ENCODE measurements at places on chromosomes 2 and 18.
A peak's percentile ranks its signal among the peaks of the same experiment; 100 is the strongest.

GRCh38 chr18:78367996-78368395, 611.6 kb upstream of the SALL3 start:
- DNase-seq, result no peak

GRCh38 chr18:61352059-61352458, 18.8 kb downstream of the CDH20 start:
- DNase-seq, result no peak

GRCh38 chr18:63539904-63540510, 2.2 kb upstream of the SERPINB12 start:
- no peak for DNase-seq

- no peak for DNase-seq
Measured at GRCh38 chr2:48528431-48528830, 1.5 kb upstream of the STON1 start.

DNA sequence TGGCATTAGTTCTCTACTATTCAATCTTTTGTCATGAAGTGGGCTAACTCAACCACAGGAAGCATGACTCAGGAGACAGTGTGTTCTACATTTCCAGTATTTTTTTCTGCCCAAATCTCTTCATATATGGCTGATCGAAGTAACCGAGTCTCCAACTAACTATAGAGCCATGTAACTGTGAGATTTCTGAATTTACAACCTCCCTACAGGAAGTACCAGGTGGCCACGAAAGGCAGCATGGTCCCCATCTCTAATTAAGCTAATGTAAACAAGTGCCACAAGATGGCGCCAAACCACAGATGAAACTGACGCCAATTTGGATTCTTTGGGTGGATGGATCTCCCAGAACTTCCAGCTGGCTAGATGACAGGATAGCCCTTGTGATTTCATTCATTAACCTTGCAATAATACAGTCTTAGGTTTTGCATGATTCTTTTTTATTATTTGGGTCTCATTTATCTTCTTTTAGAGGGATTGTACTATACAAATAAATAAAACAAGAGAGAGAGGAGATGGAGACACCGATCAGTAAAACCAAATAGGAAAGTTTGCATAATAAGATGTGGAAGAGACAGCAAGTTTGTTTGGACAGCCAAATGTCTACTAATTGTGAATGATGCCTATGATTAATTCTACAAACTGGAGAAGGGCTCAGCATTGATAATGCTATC, 18.3 kb upstream of the ARHGAP15 start:
- DNase-seq, result peak; percentile 22

- no peak for DNase-seq
Measured at GRCh38 chr2:1796232-1796930, 52.1 kb upstream of the PXDN start.

DNA sequence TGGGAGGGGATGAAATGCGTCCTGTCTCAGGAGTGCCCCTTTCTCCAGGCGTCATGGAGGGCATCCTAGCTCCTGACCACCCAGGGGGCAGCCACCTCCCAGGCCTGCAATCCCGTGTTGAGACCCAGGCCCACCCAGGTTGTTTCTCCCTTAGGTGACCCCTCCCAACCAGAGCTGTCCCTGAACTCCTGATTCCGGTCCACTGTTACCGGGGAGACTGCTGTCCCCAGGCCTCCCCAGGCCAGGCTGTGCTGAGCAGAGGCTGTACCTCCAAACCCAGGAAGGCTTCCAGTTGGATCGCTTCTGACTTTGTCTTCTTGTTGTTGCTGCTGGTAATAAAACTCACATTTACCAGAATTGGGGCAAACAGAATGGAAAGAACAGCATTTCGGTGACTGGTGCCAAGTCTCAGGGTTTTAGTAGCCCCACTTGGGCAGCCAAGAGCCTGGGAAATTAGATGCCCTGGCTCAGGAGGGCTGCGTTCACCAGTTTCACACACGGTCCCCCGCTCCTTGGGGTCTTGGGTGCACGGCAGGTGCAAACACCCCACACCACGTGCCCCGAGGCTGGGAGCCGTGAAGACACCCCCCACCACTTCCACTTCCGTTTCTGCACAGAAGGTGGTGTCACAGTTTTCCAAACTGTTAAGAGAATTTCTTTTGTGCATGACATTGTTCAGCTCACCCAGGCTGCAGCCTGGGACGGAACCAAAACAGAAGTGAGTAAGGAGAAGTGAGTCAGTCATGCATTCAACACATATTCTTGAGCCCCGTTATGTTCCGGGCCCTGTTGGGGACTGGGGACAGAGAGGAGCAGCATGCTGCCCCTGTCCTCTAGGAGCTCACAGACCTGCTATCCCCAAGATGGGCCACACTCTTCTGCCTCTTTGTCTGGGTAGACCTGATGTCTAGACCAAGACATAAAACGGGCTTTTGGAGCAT, 29.4 kb downstream of the ITM2C start:
- DNase-seq, result no peak

GRCh38 chr18:55585920-55586561, 2.0 kb downstream of the TCF4 start:
- DNase-seq, result no peak

- DNase-seq, result no peak
Measured at GRCh38 chr2:95264624-95265023, 9.6 kb upstream of the PROM2 start.

DNA sequence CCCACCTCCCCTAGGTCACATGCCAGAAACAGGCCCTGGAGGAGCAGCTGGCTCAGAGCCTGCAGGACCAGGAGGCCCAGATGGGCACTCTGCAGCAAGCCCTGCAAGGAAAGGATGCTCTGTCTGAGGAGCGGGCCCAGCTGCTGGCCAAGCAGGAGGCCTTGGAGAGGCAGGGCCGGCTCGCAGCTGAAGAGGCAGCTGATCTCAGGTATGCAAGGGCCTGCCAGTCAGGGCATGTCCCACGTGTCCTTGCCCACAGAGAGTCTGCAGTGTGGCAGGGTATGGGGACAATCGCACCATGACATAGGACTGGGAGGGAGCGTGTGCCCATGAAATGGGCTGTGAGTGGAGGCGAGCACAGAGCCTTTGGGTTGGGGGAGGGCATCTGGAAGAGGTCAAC, 39.9 kb downstream of the CROCC2 start:
- DNase-seq, result no peak

DNA sequence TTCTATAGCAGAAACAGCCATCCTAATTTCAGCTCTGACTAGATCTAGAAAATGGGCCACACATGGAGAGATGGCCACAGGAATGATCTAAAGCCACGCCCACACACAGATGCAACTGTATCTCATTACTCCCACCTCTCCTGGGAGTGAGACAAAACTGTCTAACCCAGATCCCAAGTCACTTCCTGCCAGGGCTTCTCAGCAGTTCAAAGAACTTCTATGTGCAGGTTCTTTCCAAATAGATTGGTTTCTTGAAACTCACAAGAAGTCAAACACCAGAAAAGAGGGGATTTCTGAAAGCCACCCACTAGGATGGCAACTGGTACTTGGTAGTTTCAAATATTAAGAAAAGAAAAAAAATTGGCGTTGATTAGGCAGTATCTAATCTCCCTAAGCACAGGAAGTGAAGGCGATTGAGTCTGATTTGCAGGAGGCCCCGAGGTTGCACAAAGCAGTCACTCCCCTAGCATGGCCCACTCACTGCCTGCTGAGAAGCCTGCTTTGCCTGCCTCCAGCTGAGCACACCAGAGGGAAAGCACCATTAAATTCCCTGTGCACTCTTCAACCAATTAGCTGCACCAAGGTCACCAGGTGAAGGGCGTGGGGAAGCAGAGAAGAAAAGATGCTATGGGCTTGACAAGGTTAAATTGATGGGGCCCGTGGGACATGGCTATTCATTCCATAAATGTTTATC, 51.1 kb downstream of the PAPOLG start:
- no peak for DNase-seq

GRCh38 chr2:210536973-210537650, 19.3 kb upstream of the CPS1 start:
- no peak for DNase-seq

GRCh38 chr2:176291809-176292283, 22.6 kb downstream of the MTX2 start:
- no peak for DNase-seq

DNA sequence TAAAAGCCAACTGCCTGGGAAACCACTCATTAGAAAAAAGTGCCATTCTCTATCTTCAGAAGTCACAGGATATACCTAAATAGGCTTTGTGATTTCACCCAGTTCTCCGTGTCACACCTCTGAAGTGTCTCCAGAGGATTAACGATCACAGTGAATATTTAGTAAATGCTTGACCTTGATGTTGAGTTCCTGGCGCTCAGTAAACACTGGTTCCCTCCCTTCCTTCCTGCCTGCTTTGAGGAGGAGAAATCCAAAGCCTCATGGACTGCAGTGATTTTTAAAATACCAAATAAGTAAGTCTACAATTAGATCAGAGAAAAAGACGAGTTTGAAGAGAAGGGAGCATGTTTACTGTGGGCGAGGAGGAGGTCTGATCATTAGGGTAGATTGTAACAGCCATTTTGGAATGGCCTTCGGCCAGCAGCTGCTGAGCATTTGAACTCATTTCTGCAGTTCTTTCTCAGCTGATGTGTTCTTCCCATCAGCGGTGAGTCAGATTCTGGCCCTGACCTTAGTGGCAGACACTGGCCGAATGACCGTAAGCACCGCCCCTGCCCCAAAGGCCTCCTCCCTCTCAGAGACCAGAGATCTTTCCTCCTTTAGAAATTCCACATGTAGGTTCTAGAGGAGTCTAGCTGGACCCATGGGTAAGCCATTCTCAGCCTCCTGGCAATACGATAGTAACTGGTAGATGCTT, 62.1 kb upstream of the SLC16A14 start:
- DNase-seq, result no peak

DNA sequence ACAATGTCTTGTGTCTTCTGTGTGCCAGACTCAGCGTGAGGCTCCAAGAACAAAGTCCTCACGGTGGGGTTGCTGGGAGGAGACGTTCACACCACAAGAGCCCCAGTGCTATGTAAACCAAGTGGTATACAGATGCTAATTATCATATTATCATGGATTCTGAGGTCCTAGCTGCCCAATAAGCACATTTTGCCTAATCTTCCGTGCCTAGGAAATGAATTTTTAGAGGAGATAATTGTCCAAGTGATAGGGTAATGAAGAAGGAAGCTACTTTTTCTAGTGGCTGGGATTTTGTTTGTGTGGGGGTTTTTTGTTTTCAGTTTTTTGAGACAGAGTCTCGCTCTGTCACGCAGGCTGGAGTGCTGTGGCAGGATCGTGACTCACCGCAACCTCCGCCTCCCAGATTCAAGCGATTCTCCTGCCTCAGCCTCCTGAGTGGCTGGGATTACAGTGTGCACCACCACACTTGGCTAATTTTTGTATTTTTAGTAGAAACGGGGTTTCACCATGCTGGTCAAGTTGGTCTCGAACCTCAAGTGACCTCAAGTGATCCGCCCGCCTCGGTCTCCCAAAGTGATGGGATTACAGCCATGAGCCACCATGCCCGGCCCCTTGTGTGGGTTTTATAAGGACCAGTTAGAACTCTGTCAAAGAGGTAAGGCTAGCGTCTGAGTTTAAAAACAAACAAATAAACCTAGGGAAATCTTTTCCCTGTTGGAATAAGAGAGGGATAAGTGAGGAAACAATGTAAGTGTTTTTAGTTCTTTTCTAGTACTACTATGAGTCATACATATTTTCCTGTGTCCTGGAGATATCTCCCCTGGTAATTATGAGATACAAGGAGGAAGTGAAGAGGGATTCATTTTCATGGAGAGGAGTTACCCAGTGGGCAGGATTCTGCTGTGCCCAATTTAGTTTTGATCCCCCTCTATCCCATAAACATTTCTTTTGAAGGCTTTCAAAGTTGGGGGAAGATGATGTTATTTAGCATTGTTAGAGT, 9.5 kb upstream of the SMAD7 start:
- DNase-seq, result no peak

DNA sequence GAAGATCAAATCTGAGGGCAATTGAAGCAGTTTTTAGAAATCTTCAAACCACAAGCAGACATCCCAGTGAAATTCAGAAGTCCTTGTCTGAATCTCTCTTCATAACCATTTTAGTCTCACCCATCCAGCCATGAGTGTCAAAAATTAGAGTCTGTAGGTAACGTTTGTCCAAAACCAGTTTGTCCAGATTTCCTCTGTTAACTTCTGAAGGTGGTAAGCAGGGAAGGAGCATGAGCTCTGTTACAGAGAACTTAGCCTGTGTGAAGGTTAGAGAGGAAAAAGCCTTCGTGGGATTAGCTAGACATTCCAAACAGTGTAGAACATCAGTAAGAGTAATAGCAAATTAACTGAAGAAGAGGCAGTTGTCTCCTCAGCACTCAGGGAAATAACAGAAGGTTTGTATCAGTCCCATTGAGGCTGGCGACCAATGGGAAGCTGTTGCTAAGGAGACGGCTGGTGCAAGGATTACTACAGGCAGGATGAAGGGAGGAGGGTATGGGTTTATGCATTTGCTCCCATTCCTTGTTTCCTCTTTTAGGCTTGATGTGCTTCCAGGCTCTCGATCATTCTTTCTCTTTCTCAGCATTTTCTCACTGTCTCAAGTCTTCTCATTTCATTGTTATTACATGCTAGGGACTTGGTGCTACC, 8.7 kb upstream of the GPR155 start:
- no peak for DNase-seq

DNA sequence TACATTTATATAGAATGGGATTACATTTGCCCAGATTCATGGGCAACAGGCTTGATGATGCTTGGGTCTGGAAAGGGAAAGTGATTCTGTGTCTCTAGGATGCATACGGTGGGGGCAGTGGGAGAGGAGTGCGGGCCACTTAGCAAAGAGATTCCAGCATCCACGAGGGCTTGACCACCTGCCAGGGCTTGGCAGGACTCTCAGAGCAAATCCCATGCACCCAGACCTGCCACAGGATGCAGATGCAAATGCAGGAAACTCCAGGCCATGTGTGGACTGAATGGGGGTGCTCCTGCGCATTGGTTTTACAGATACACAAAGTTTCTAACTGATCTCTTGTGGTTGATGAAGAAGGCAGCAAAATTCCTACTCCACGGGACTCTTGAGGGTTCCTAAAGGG, 334.7 kb downstream of the CYRIA start:
- DNase-seq, result no peak

GRCh38 chr2:104772996-104773395, 80.9 kb upstream of the POU3F3 start:
- DNase-seq, result no peak

GRCh38 chr2:46170026-46170425, 127.2 kb upstream of the EPAS1 start:
- no peak for DNase-seq

DNA sequence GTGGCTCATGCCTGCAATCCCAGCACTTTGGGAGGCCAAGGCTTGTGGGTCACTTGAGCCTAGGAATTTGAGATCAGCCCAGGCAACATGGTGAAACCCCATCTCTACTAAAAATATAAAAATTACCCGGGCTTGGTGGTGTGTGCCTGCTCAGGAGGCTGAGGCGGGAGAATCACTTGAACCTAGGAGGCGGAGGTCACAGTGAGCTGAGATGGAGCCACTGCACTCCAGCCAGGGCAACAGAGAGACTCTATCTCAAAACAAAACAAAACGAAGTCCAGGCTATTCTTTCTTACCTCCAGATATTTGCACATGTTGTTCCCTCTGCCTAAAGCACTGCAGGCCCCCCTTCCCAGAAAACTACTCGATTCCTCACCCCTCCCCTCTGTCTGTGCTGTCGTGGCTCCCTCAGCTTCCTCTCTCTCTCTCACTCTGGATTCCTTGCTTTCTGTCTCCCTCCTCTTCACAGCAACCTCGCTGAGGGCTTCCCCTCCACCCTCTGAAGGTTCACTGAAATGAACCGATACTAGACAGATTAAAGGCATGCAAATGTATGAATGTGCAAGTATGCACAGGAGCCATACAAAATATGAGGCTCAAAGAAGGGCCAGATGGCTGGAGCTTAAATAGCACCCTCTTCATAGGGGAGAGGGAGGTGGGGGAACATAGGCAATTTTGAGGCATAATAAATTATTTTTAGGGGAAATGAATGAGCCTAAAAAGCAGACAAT, 18.5 kb downstream of the TMEM177 start:
- DNase-seq, result no peak

GRCh38 chr2:159995038-159995437, 67.4 kb downstream of the PLA2R1 start:
- DNase-seq, result no peak

Data from HuH-7 (cell line).